ENCODE measurements at places on chromosomes 1 and 21.

DNA sequence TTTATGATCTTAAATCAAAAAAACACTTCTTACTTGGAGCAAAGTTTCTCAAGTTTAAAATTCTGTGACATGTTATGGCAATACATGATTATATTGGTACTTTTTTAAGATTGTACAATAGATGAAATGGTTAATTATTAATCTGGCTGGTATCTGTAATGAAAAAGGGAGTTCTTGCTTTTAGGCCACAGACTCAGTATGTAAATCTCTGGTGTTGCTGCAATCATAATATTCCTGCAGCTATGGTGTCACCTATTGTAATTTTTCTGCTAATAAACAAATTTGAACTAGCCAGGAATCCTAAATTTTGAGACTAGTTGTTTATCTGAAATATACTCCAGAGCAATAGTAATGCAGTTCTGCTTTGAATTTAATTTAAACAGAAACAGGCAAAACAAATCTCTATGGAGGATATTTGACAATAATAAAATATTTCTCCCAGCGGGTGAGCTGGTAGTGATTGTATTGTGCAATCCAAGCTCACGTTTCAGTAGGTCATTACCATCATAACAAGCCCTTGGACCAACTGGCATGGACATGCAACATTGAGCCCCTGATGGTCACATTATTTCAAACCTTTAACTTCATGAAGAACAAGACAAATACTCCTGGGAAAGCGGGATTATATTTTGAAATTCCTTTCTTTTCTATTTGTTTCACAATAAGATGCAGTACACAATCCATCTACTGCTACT lies 77.2 kb upstream of the USH2A start:
- no peak for DNase-seq

DNA sequence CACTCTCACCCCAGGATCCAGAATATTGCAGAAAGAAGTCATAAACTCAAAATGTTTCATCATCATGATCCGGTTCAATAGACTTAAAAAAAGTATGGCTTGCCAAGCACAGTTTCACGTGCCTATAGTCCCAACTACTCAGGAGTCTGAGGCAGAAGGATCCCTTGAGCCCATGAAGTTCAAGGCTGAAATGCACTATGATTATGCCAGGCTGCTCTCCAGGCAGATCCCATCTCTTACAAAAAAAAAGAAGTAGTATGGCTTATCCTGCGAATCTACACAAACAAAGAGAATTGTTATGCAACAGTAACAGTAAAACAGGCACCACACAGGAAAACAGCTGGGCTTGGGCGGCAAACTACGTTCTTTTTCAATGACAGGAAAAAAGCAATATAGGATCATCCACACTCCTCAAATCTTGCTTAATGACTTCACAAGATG lies 76.2 kb downstream of the EIF4G3 start:
- DNase-seq: peak; percentile 89

DNA sequence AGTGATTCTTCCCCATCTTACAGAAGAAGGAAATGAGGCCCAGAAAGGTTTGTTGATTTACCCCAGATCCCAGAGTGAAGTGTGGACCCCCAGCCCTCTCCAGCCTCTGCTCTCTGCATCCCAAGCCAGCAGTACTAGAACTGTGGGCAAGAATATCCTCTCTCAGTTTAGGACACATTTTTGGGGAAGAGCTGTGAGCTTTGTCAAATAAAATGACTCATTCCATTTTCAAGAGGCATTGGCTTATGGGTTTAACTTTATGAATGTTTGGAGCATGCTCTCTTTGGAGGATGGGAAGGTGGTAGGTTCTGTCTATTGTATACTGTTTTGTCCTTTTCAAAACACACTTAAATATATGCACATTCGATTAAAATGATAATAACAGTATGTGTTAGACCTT lies 70.6 kb upstream of the CNTN2 start:
- no peak for DNase-seq

GRCh38 chr1:116147114-116147510 lies 35.9 kb downstream of the MAB21L3 start:
- DNase-seq: no peak

DNA sequence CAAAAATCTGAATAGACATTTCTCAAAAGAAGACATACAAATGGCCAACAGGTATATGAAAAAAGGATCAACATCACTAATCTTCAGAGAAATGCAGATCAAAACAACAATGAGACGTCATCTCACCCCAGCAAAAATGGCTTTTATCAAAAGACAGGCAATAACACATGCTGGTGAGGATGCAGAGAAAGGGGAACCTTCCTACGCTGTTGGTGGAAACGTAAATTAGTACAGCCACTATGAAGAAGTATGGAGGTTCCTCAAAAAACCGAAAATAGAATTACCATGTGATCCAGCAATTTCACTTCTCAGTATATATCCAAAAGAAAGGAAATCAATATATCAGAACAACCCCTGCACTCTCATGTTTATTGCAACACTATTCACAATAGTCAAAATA lies 65.1 kb upstream of the ATP1B1 start:
- peak; percentile 34 for DNase-seq

GRCh38 chr1:115166531-115167091 lies 77.3 kb upstream of the TSPAN2 start:
- no peak for DNase-seq

- no peak for DNase-seq
Measured at GRCh38 chr1:117683571-117684285, 77.9 kb downstream of the TENT5C start.

GRCh38 chr1:58434607-58435006 lies 111.9 kb downstream of the OMA1 start:
- DNase-seq: no peak

DNA sequence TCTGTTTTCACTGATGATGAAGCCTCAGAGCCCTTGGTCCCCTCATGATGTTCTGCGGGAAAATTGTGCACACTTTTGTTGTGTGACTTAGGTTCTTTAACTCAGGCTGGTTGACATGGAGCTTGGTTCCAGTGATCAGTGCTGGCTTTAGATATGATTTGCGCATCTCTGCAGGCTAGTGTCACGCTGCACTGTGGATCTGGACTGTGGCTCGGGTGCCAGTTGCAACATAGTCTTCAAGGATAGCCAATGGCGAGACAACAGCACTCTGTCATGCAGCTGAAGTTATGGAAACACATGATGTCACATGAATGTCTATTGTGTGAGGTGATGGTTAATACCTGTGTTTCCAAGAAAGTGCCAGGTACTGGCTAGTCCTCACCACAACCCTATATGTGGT lies 56.7 kb downstream of the DDR2 start:
- no peak for DNase-seq
